ENCODE measurements at places on chromosomes 7 and 10.

DNA sequence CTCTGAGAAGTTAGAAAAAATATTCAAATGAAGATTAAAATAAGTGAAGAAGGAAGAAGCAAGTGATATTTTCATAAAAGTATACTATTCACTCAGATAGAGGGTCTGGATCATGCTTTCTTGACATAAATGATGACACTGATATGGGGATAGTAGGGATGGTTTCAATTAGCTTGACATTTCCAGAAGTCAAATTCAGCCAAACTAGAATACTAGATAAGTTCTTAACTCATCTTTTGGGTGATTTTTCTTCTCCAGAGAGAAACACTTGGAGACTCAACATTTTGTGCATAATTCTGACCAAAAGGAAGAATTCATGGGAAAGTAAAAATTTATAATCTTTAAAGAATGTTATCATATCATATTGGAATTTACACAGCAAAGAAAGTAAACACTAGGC is 152.0 kb upstream of the LRGUK start:
- no peak for DNase-seq

GRCh38 chr10:70801854-70802253 is 13.9 kb upstream of the SGPL1 start:
- no peak for DNase-seq

- DNase-seq: no peak
These were observed 17.3 kb downstream of the ZNF777 start for GRCh38 chr7:149443523-149443922.

DNA sequence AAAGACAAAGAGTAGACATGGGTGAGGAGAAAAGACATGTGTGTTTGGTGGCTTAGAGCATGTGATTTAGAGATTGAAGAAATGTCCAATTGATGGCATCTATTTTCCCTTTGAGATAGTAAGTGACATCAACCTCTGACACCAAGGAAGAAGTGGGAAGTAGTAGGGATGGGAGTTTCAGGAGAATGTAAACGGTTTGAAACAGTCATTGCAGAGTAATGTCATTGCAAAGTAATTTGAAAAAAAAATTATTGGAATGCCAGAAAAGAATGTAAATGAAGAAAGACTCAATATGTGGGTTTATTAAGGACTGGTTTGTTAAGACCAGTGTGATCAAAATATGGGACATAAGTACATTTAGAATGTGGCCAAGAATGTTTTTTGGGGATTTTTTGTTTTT is 26.6 kb downstream of the GNG11 start:
- no peak for DNase-seq

DNA sequence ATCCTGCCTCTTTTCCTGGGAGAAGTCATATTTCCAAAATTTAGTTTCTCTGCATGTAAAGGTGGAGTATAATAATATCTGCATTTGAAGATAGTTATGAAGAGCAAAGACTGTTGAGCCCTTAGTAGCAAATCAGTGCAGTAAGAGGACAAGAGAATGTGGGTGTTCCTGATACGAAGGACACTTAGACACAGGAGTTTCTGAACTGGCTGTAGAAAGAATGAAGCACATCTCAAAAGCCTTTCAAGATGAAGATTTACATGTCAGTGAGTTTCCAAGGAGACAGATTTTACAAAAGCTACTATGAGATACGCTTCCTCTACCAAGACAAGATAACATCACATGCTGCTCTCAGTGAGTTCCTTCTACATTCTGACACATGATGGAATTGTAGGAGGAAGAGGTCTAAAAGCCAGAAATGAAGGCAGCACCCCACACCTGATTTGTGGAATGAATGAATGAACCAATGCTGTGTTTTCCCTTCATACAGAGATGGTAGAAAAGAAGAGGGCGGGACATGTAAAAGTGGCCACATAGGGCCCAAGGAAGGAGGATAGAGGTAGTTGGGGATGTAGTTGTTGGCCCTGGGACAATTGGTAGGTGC is 173.6 kb upstream of the PDE1C start:
- DNase-seq: no peak

DNA sequence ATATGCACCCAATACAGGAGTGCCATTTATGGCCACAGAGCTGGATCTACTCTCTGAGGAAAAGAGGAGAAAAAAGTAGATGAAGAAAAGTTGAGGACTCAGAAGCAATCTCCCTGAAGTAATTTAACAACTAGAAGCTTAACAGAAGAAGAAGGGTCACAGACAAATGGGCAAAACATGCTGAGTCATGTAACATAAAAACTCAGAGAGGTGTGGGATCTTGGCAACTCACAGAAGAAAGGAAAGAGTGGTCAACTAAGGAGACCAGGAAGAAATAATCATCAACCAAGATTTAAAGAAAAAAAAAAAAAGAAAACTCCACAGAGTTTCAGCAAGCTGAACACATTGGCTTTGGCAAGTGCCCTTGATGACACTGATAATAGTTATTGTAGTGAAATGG is 51.8 kb upstream of the BET1 start:
- no peak for DNase-seq

DNA sequence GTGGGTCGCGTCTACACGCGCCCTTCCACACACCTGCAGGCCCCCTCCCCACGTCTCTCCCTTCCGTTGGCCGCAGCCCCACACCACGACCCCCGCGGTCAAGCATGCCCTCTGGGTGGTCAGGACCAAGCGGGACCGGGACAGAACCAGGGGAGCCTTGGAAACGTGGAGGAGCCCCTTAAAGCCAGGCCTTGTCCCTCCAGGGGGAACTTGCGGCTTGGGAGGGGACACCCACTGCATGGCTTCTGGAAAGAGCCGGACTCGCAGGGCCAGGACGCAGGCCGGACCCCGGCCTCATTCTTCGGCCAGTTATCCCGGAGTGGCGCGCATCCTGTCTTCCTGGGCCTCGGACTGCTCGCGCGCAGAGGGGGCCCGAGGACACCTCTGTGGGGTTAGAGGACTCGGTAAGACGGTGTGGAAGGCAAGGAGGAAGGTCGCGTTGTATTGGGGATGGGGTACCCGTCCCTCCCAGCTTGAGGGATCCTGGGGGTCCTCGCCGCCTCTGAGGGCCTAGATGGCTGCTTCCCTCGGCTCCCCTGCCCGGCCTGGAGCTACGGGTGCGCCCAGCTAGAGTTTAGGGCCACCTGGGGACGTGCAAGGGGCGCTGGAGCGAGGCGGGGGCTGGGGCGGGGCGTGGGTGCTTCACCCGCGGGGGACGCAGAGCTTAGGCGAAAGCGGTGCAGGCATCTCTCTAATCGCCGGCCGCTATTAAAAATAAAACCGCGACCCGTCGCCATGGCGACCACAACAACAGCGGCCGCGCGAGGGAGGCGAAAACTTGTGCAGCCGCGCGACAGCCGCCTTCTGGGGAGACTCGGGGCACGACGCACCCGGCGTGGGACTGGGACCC is 1.8 kb upstream of the PDGFA start:
- DNase-seq: no peak

DNA sequence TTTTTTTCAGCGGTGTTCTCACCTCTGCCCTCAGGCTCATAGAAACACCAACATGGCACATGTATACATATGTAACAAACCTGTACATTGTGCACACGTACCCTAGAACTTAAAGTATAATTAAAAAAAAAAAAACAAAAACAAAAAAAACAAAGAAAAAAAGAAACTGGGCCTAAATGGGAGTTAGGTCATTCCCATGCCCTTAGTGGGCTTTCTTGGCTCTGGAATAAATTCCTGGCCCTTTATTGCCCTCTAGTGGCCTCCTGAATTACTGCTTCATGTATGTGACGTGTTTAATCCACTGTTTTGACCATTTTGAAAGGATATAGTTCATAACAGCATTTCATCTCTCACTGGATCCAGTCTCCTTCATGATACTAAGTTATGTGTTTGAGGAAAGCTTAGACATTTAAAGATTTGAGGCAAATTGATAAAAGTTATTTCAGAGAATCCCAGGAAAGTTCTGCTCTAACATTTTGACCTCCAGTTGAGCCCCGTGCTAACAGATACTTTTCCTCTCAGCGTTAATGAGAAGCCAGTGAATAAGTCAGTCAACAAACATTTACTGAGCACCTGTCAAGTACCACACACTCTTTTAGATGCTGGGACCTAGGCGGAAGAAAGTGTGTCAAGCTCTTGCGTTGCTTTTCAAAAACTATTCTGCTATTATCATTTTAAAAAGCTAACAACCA is 54.7 kb upstream of the SYPL1 start:
- peak; percentile 58 for DNase-seq

DNA sequence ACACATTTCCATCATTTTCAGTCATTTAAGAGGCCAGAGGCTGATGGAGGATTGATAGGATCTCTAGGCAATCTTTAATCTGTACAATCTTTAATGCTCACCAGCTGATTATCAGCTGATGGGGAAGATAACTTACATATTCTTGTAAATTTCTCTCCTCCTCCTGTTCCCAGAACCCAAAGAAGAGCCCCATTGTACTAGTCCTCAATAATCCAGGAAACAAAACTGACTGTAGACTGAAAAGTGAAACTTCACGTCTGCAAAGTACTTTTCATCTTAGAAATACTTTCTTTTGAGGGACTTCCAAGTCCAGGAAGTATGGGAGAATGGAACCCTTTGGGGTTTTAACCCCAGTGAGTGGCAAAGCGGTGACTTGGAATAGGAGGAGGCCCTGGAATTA is 283.3 kb downstream of the FRMD4A start:
- DNase-seq: no peak

DNA sequence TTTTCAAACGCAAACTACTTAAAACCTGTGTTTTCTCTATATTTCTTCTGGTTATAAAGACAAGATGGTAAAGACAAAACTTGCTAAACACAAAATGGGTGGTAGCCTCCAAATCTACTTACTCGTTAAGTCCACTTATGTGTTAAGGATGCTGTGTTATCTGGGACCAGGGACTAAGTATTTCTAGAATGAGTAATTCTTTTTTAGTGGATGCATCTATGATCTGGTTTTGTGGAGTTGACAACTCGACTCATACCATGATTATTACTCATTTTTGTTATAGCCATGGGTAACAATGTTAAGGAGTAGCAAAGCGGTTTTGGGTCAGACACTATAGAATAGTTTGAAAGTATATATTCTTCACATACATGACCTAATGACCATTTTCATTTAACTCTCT is 239.5 kb upstream of the FOXP2 start:
- no peak for DNase-seq

DNA sequence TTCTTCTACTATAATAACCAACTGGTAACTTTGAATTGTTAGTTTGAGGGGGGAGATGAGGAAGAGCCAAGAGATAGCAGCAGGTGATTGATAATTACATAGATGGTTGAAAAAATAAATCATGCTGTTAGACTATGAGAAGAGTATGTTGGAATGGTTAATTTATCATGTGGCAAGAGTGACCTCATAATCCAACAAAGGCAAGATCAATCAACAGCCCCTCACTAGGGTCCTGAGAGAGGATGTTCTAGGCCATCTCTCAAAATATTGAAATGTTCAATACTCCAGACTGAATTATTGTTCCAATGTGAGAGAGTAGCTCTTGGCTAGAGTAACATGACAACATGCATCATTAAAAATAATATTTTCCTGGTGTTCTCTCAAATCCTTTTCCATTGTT is 67.9 kb downstream of the ADD3 start:
- no peak for DNase-seq

GRCh38 chr7:116724560-116725231 is 52.7 kb downstream of the MET start:
- no peak for DNase-seq

GRCh38 chr10:110408203-110408871 is 89.4 kb upstream of the DUSP5 start:
- no peak for DNase-seq

GRCh38 chr7:96402913-96403312 is 81.0 kb upstream of the SLC25A13 start:
- no peak for DNase-seq
